Pulmonary artery endothelial cell (primary cell): ENCODE measurements at places on chromosomes 5 and 9. TPM values are rescaled to one million over a fixed set of nuclear protein-coding genes. Genes with fewer than 3 reads are reported as not detected.
A peak's percentile ranks its signal among the peaks of the same experiment; 100 is the strongest.

The SLC45A2 gene
- total RNA-seq = 0.13 TPM in 1 of 2 replicates, not detected in the other

The IL13 gene
- total RNA-seq = not detected in 2 replicates

The NELFB gene
- 78.1 and 78.6 TPM in 2 replicates for total RNA-seq

- DNase-seq = no peak
Observed at GRCh38 chr9:112032743-112033142, 136.1 kb downstream of the UGCG start.

DNA sequence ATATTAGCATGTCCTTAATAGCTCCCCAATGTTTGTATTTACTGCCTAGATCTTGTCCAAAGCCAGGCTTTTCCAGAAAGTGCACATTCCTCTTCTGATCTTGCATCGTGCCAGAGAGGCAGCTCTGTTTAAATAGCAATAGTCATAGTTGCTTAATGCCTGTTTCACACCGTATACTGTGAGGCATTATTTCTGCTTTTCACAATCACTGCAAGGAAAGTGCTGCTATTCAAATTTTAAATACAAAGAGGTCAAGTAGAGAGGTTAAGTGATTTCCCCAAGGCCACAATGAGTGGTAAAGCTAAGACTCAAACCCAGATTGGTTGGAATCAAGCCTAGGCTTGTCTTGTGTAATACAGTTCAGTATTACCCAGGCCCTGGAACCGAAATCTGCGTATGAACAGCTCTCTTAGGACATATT is 153.6 kb downstream of the SNX18 start:
- DNase-seq = no peak

- no peak for DNase-seq
Observed at GRCh38 chr9:137485343-137486140, 26.4 kb upstream of the NSMF start.

- peak; percentile 43 for DNase-seq
Observed at GRCh38 chr5:139422307-139422893, 16.9 kb downstream of the DNAJC18 start.

GRCh38 chr9:18610956-18611355 is 137.0 kb downstream of the ADAMTSL1 start:
- DNase-seq = no peak

- DNase-seq = no peak
Observed at GRCh38 chr9:121640491-121641223, 10.8 kb upstream of the DAB2IP start.

GRCh38 chr9:85510830-85511504 is 230.8 kb downstream of the AGTPBP1 start:
- DNase-seq = no peak

The DND1 gene
- 0.13 and 0.28 TPM in 2 replicates for total RNA-seq

The FYB1 gene
- total RNA-seq = 0.13 TPM in 1 of 2 replicates, not detected in the other

- DNase-seq = no peak
Observed at GRCh38 chr5:179131886-179132585, 71.9 kb downstream of the ZNF354C start.

The CAMK2A gene
- not detected in 2 replicates for total RNA-seq

DNA sequence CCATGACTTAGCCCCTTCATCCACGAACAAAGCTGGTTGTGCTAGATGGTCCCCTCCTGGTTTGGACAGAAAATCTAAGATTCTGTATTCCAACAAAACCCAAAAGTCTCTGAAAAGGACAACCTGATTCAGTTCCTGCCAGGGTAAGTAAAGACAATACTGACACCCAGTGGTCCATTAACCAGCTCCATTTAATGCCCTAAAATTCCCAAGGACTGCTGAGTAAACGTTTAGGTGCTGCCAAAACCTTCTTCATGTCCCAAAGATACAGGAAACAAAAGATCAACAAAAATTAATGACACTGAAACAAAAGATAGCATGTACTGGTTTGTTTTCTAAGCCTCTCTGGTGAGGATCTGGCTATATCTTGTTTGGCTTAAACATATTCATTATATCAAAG is 25.3 kb upstream of the PPP1R2B start:
- no peak for DNase-seq

DNA sequence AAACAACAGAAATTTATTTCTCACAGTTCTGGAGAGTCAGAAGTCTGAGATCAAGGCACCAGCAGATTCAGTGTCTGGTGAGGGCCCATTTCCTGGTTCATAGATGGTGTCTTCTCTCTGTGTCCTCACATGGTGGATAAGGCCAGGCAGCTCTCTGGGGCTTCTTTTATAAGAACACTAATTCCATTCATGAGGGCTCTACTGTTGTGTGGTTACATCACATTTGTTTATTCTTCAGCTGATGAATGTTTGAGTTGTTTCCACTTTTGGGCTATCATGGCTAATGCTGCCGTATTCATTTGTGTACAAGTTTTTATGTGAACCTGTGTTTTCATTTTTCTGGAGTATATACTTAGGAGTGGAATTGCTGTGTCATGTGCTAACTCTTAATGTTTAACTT is 35.2 kb downstream of the DDX4 start:
- no peak for DNase-seq

The SLIT3 gene
- total RNA-seq = 0.25 and 0.99 TPM in 2 replicates

GRCh38 chr5:149357370-149358293 is at the start of gene PCYOX1L:
PCYOX1L (plus strand) TSS chr5:149358046; CDS start chr5:149358069, 23 bp downstream.
- DNase-seq = peak; percentile 82

DNA sequence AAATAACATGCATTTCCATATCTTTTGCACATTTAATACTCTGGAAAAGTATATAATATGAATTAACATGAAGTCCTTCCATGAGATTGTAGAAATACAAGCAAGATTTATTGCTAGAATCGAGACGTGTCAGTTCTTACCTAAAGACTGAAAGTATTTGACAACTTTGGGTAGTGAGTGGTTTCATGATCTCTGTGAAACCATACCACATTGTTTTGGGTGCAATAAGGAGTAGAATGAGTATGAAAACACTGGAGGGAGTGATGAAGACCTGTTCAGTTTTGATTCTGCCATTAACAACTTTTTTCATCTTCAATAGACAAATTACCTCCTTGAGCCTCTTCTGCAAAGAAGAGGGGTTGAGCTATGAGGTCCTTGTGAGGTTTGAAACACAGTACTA is 133.7 kb downstream of the NUDT12 start:
- DNase-seq = no peak

The AFAP1L1 gene
- total RNA-seq = 108 and 150 TPM in 2 replicates

The AGXT2 gene
- total RNA-seq = not detected in 2 replicates

The FOXI1 gene
- not detected in 2 replicates for total RNA-seq

DNA sequence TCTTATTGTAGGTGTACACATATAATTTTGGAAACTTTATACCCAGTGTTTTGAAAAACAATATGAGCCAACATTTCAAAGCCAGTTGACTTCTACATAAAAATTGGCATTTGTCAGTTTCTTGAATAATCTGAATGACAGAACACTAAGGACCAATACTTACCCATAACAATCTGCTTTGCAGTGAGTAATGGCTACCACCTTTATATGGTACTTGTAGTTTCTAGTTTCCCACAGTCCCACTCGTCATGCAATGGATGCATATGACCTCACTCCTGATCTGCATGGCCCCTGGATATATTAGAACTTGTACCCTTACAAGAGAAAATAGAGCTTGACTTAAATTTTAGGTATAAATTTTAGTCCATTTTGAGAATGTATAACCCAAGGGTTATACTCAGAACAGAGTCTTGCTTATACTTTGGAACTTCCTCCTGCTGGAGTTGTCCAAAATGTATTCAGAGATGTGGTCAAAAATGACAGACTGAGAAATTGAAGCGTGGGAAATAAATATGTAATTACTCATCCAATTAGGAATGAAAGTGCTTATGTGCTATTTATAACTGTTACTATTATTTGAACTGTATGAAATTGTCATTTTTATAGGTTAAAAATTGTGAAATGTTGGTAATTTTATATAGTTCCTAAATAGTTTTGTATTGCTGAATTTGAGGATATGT is 19.5 kb downstream of the XRCC4 start:
- DNase-seq = no peak

DNA sequence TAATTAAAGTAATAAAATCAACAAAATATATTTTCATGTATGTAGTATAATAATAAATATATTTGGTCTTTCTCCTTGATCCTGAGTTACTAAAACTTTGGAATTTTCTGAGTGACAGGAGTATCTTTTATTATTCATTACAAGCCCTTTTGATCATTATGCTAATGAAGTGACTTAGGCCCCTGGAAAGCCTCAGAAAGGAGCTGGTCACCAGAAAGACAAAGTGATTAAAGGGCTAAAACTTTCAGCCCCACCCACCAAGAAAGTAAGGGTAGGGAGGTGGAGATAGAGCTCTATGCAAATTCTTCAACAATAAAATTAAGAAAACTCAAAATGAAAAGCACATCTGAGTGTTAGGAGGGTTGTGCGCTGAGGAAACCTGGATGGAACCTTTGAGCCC is 27.5 kb downstream of the UBQLN1 start:
- no peak for DNase-seq

The ZNF622 gene
- 38.0 and 41.9 TPM in 2 replicates for total RNA-seq

DNA sequence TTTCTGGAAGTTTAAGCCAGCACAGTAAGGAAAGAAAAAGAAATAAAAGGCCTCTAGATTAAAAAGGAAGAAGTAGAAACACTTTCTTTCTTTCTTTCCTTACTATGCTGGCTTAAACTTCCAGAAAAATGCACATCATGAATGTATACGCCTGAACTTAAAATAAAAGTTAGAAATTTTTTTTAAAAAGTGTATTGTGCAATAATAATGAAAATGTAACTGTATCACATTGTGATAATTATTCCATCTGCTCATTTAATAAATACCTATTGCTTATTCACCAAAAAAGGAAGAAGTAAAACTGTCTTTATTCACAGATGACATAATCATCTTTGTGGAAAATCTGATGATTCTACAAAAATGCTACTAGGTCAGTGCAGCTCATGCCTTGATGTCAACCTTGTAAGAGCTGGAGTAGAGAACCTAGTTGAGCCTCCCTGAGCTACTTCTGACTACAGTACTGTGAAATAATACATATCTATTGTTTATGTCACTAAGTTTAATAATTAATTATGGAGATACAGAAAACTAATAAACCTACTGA is 49.4 kb downstream of the MCTP1 start:
- DNase-seq = no peak

The SMU1 gene
- total RNA-seq = 42.3 and 47.6 TPM in 2 replicates

- no peak for DNase-seq
Observed at GRCh38 chr5:57175551-57176309, 1.9 kb downstream of the GPBP1 start.

The PCDHGA8 gene
- total RNA-seq = 0.46 and 0.95 TPM in 2 replicates

DNA sequence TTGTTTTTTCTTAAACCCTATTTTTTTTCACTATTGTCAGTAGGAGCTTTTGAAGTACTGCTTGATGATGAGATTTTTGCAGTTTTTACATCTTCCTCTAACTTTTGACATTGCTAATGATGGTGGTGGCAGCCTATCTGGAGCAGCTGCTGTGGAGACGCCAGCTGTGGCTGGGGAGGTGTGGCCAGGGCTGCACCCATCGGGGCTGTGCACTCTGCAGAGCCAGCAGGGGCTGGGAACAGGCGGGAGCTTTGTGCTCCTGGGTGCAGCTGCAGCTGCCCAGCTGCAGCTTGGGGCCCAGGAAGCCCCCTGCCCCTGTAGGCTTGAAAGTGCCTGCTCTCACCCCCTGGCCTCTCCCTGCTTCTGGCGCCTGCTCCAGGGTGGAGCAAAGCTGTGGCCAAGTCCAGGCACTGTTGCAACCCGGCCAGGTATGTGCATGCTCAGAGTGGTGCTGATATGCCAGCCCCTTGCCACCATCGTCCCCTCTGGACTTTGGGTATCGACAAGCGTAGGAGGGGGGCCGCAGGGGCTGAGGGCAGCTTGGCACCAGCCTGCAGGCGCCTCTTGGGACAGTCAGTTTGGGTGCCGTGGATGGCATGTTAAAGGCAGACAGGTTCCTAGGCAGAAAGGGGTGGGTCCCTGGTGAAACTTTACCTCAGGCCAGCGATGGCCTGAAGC is 39.2 kb downstream of the FER start:
- no peak for DNase-seq

DNA sequence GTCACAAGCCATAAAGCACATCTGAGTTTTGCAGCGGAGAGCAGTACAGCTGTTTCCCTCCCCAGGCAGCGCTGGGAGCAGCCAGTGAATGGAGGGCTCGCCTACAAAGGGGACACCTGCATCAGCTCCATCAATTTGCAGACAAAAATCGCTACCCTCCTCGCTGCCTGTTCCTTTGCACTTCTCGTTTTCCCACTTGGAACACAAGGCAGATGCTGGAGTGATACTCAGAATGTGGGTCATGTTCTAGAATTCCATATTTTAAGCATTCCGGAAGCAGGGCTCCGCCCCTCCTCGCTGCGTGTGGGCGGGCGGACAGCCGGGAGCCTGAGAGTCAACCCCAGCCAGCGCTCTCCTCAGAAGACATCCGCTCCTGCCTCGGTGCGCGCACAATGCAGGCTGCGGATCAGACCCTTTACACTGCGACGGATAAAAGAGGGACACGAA is 92.1 kb downstream of the LMNB1 start:
- DNase-seq = no peak

DNA sequence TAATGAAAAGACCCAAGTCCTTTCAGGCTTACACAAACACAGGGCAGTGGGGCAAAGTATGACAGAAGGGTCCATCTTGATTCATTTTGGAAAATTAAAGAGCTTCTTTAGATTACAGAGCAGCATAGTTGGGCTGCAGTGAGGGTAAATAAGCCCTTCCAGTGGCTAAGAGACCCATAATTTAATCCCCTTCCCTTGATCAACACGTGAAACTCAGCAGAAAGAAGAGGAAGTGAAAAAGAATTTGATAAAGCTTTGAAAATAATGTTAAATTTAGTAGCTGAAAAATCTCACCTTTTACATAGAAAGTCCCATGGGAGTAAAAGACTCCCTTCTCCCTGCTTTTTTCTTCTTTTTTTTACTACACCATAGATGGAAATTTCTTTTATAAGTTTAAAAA is 87.6 kb downstream of the FREM1 start:
- no peak for DNase-seq

DNA sequence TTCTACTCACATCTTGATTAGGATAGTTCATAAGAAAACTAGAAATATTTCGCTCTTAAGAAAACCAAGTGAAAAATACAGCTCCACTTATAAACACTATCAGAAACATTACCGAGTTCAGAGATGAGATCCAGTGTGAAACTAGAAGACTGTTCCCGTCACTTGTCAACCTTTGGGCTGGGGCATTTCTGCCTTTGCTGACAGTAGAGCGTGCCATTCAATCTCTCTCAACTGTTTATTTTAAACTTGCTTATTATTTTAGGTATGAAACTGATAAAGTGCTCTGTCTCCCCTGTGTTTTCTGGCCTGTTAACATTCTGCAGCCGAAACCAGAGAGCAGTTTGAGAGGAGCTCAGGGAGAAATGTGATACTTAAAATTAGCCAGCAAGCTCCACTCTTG is 16.7 kb downstream of the MRRF start:
- no peak for DNase-seq

- no peak for DNase-seq
Observed at GRCh38 chr5:33501260-33501659, 60.5 kb downstream of the TARS1 start.

- no peak for DNase-seq
Observed at GRCh38 chr5:98705841-98706240, 67.6 kb upstream of the RGMB start.

DNA sequence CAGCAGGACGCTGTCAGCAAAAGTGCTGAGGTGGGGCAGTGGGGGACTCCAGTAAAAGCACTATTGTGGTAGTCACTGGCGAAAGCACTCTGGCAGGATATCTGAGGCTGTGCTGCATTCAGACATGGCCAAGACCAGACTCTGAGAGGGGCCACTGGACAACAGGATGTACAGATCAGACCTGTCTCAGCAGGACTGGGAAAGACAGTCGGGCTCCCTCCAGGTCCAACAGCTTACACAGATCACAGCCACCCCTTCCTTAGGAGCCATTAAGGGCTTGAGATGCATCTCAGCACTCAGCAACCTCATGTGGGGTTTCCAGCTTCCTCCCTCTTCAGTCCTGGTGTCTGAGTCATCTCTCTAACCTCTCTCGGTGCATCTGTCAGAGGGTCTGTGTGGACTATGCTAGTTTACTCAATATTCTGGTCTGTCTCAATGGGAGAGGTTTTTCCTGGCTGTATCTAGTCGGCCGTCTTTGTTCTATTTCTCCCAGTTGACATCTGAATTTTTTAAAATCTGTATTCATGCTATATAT is 154.5 kb downstream of the CWC27 start:
- no peak for DNase-seq
